HepG2 (cell line): ENCODE measurements at places on chromosomes 2 and 18.

- peak; percentile 58 for DNase-seq
These were observed 143.9 kb downstream of the NCK2 start for GRCh38 chr2:105888625-105889024.

DNA sequence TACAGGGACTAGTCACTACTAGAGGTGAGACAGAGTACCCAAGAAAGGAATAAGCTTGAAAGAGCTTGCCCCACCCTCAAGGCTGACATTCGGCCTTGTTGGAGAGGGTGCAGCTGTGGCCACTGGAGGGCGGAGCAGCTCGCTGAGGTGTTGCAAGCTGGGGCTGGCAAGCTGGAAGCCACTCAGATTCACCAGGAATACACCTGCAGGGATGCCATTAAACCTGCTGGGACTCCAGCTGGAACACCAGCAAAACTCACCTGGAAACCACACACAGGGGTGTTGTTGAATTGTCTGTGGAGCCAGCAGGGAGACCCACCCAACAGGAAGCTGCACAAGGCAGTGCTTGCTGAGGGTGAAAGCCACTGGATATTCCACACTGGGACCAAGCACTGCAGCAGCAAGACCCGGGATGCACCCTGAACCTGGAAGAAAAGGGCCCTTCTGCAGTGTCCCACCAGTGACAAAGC is 26.1 kb downstream of the KCTD18 start:
- peak; percentile 64 for DNase-seq

DNA sequence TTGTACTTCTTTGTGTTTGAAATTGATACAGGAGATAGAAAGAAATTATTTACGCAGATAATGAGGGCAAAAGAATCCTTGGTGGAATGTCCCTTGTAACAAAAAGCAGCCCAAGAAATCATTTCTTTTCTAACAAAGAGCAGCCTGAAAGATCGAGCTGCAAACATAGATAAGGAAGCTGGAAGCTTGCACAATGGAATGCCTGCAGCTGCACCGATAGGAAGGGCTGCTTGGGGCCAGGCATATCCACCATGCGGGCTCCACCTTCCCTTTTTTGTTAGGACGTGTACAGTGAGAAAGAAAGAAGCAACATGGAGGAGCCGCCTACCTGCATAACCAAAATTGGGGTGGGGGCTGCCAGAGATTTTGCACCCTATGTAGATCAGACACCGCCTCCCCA is 568.7 kb downstream of the METTL4 start:
- no peak for DNase-seq

DNA sequence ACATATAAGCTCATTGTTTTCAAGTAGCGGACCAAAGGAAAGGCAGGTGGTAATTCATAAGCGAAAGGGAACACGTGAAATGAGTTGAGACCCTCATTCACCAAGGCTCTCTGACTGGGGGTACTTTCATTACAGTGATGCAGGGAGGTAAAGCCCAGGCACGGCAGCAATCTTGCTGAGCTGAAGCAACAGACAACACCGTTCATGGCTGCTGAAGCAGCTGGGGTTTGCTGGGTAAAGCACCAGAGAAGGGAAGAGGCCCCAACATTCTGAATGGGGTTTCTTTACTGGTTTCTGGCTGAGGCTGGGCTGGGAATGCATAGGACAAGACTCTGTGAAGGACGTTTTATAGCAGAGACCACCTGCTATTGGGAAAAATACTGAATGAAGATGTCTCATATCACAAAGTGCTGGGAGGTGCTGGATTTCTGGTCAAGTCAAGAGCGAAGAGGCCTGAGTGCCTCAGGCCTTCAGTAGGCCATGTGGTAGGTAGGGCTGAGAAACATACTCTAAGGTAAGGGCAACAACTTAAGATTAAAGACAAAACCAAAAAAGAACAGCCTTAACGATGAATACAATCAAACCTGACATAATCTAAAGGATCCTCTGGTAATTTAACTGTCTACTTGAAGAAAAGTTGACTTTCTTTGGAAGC is 324.7 kb upstream of the PIK3C3 start:
- DNase-seq = no peak

DNA sequence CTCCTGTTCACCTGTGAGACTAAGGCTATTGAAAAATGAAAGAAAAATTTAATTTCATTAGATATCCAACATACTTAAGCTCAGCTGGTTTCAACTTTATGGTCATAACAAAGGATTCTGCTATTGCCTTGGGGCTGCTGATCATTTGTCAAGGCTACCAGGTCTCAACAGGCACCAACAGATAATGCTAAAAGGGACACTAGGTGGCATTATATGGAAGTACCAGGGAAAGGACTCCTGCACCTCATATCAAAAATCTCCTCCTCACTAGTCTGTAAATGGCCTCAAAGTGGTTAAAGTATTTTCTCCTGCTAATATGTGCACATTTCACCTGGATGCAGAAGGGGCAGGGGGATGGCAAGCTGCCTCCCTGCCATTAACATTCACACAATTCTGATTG is 167.9 kb upstream of the REG3A start:
- no peak for DNase-seq

DNA sequence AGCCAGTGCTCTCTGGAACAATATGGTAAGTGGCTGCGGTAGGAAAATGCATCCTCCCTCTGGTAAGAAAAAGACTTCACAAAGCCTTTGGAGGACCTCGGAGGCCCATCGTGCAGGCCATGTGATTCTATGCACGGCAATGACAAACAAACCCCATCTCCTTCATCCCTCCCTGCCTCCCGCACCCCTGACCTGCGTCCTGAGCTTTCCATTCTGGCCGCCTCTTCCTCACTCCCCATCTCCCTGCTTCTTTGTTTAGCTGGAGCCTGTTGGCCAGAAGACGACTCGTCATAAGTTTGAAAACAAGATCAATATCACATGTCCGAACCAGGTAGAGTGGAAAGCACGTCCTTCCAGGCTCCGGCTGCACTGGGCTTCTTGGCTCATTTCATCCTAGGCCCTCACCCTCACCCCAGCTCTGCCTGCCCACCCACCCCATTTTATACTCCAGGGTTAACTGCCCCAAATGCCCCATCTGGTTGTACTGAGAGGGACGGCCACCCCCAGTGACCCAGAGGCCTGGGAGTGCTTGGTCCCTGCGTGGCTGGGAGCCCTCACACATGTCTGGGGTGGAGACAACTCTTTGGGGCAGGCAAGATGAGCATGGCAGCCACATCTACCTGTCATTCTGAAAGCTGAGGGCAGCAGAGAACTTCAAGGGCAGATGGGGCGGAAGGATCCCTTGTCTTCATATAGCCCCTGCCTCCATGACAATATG is 94.0 kb downstream of the PLB1 start:
- no peak for DNase-seq

DNA sequence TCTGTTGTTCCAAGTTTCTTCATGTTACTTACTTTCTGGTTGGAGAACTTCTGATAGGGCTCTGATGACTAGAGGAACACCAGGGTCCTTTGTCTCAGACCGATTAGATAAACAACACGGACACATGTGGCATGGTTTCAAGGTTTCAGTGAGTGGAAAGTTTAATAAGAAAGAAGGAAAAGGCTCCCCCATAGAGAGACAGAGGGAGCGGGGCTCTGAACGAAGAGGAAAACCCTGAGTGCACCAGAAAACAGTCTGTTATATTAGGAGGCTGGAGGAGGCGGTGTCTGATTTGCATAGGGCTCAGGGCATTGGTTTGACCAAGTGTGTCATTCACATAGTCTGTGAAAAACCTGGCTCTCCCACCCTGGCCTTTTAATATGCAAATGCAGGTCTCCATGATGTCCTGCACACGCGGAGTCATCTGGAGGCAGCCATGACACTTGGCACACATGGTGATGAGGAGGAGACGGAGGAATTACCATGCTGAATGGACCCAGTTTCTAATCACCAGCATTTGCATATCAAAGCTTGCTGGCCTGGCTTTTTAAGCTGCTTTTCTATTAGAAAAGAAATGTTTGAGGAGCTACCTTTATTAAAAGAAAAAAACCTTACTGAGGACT is 94.2 kb downstream of the PTPN4 start:
- DNase-seq = no peak

- DNase-seq = no peak
These were observed 25.7 kb downstream of the ABHD3 start for GRCh38 chr18:21678859-21679258.

DNA sequence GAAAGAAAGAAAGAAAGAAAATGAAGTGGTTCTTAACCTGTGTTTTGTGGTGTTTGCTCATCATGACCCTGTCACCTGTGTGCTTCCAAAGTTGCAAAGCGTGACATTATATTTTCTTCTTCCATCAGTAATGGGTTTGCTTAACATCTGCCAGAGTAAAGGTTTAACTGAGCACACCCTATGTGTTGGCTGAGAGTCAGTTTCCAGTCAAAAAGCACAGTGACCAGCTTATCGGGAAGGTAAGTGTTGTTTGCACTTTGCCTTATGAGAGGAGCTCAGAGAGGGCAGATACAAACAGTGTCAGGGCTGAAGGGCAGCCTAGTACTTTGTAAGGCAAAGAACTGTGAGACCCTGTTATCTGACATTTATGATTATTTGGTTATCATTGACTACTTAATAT is 406.2 kb upstream of the CWC22 start:
- DNase-seq = no peak

DNA sequence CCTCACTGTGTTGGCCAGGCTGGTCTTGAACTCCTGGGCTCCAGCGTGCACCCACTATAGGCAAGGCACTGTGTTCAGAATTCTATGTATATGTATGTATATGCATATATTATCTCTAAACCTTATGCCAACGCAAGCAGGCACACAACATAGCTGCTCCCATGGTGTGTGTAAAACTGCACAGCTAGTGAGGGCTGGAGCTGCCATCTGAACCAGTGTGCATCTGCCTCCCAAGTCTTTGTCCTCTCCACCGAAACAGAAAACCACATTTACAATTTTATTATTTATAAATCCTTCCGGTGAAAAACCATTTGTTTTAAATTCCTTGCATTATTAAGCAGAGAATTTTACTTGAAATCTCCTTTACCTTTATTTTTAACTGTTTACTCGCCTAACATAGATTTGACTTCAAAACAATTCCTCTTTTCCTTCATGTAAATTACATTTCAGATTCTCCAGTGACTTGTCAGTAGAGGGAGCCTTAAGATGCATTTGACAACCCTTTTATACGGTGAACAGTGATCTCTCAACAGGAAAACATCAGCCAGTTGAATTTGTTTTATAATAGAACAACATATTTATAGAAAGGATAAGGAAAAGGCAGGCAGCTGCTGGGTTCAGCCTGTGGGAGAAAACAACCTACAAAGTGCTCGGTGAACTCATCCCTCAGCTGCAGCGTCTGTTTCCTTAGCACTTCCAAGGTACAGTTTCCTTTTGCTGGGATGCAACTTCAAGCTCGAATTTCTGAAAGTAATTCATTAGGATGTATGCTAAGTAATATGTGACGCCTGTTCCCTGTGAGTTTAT is 101.2 kb downstream of the MYT1L start:
- no peak for DNase-seq

DNA sequence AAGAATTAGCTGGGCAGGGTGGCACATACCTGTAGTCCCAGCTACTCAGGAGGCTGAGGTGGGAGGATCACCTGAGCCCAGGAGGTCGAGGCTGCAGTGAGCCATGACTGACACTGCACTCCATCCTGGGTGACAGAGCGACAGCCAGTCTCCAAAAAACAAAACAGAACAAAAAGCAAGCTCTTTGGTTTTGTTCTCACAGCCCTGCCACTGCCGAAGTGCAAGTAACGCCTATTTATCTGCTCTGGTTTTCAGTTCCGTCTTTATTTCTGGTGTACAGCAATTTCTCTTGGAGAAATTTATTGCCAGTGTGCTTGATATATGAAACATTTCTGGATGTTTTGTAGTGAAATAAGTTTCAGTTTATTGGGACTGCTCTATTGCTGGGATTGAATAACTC is 61.9 kb downstream of the RAB10 start:
- DNase-seq = no peak

DNA sequence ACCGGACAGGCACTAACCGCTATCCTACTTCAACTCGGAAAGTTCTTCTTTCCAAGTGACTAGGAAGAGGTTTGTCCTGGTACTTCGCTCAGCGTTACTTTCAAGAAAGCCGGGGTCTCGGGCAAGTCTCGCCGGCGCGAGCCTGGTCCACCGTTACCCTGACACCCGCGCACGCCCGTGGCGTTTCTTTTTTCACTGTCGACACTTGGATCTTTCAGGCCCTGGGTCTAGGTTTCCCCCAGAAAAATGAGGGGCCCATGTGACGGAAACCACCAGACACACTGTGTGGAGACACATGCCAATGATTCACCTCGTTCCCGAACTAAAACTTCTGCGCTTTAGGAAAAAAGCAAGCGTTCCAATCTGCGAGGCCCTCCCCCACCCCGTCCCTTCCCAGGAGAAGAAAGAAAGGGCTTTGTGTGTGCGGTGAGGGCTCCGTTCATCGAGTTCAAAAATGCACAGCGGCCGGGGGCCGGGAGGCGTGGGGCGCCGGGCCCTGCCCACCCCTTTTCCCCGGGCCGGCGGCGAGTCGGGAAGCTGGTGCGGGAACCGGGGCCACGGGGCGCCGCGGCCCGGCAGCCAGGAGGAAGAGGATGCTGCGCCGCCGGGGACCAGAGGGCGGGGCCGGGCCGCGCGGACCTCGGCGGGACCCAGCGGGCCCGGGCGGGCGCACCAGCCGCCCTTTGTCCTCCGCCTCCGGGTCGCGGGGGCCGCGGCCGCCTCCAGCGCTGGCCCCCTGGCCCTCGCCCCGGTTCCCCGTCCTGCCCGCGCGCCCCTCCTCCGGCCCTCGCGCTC is 2.6 kb downstream of the ZNF521 start:
- no peak for DNase-seq

DNA sequence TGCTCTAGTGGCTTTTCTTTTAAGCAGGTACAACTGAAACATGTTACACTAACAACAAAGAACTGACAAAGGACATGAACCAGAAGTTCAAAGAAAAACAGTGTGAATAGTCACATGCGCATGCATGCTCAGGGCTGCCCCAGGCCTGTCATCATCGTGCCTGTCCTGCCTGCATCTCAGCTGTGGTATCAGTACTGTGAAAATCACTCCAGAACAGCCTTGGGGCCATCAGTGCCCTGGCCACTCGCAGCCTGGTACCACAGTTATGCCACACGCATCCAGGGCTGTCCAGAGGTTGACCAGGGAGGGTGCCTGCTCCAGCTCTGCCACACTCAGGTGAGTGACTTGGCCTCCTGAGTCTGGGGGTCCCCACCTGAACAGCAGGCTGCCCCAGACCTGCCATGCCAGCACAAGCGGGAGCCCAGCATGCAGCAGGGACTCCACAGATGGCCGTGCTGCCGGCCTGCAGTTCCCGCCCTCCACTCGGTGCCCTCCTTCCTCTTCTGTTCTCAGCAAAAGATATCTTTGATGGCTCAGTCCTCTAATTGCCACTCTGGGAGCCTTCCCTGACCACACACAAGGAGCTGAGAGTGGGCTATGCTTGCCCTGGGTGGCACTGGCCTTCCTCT is 12.3 kb downstream of the LIMS2 start:
- DNase-seq = no peak

DNA sequence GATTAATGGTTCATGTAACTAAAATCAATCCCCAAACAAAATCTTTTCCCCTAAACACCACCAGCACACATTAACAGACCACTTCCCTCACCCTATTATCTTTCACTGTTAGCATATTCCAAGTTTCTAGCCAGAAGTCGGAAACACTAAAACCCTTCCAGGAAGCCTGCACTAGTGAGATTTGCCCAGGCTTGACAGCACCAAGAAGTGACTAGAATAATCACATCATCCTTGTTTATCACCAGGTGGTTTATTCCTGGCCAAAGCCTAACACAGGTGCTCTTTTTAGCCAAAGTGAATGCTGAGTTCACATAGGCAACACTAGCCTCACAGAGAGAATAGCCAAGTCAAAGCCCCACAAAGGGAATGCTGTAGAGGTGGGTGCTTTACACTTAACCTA is 221.2 kb upstream of the HNRNPA3 start:
- DNase-seq = no peak

GRCh38 chr18:24704946-24705630 is 244.7 kb downstream of the HRH4 start:
- no peak for DNase-seq
